ENCODE measurements at places on chromosomes 7 and 10.

- no peak for DNase-seq
These were observed 95.5 kb downstream of the UBE3C start for GRCh38 chr7:157234271-157234670.

DNA sequence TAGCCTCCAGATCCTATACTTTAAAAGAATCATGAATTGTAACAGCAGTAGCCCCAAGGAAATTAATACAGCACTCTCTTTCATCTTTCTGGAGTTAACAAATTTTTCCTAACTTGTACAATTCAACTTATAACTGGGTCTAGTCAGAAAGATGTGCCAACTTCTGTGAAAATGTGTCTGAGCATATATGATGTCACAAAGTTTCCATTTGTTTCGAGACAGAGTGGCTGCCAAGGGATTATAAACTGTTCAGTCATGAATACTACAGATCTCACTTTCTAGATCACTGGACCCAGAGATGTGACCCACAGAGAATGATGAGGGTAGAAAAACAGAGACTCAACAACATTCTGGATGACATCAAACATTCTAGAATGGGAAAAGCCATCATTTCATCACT lies 249.2 kb upstream of the PHF14 start:
- DNase-seq, result no peak

- DNase-seq, result no peak
These were observed 66.7 kb upstream of the IL6 start for GRCh38 chr7:22660293-22660692.

DNA sequence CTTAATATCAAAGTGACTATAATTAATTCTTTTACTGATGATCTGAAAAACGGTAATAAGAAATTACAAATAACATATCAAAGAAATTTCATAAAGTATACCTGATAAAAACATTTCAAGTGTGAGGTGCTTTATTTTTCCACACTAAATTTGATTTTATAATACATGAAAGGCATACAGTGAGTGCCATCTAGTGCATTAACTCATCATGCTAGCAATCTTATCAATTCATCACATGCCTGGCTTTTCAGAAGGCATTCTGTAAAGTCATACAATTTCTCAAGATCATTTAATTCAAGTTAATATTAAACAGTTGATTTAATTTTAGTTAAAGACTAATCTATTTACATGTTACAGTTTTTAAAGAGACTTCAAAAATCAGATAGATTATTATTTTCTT lies 1020.9 kb downstream of the GATA3 start:
- DNase-seq, result no peak

DNA sequence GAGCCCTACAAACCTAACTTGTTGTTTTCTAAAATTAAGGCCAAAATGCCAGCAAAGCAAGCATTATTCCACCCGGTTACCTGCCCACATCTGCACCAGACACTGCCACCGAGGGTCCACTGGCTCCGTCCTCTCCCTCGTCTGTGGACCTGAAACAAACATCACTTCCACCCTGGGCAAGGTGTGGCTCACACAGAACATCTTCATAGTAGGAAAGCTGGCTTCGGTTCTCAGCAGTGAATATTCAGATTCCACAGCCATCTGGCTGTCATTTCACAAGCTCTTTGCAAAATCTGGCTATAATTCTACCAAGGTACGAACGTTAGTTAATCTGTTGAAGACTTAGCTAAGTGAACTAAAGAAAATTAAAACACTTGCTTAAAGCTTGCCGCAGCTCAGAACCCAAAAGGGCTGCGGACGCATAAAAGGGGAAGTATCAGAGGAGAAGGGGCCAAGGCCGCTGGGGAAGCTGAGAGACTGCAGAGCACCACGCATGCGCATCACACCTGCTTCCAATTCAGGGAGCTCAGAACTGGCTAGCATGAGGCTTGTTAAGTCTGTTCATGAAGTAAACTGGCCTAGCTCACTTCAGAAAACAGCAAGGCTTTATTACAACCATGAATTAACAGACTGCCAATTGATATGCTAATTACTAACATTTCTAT lies 46.1 kb downstream of the PTPRN2 start:
- no peak for DNase-seq

DNA sequence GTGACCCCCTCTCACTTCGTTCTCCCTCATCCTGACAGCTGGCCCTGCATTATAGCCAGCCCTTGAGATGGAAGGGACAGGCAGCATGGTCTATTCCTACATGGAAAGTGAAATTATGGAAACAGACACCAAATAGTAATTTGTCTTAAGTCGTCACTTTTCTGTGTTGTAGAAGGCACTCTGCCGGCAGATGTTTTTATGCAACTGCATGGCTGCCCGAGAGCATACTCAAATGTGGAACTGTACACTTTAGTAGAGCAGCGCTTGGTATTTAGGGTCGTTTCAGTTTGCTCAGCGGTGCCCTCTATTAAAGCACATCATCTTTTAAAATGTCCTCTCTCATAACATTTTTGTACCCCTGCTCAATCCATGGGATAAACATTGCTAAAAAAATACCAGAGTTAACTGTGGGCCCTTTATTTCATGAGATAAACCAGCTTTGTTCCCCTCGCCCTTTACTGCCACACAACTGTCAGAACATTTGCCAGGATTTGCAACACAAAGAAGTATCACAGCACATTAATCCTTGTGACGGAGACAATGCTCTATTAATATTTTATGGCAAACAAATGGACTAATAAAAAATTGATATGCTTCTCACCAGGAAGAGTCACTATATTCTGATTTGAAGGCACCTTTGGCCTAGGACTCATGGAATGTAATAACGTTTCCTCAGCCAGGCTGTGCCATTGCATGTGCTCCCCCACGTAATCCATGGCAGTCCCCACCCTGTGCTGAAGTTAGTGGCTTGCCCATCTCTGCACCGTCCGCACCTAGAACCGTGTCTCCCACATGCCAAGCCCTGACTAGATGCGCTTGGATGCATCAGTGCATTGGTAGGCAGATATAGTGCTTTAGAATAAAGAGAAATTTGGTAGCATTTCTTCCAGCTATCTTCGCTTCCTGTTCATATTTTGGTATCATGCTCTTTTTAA lies 221.3 kb downstream of the PAXIP1 start:
- DNase-seq, result no peak

DNA sequence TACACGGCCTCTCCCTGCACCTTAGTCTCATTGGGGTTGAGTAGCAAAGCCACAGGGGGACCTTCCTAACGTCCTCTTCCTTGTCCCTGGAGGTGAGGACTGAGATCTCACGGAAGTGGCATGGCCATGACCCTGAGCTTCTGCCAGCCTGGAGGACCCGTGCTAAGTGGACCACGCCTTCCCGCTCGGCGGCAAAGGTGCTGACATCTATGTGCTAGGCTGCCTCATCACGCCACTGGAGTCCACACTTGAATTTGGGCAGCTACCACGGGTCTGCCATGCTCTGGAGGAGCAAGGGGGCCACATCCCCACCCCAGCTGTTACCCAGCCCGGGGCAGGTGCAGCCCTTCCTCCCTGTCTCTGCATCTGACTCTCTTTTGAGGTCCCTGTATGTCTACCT lies 15.3 kb downstream of the GHRHR start:
- DNase-seq, result no peak

GRCh38 chr7:139657725-139658124 lies 120.1 kb downstream of the HIPK2 start:
- DNase-seq, result no peak

GRCh38 chr7:108324053-108325038 lies 131.9 kb downstream of the NRCAM start:
- DNase-seq, result no peak

- DNase-seq, result no peak
These were observed 87.5 kb downstream of the NEBL start for GRCh38 chr10:20809631-20810030.

GRCh38 chr7:41889040-41889439 lies 186.2 kb upstream of the INHBA start:
- DNase-seq, result no peak

DNA sequence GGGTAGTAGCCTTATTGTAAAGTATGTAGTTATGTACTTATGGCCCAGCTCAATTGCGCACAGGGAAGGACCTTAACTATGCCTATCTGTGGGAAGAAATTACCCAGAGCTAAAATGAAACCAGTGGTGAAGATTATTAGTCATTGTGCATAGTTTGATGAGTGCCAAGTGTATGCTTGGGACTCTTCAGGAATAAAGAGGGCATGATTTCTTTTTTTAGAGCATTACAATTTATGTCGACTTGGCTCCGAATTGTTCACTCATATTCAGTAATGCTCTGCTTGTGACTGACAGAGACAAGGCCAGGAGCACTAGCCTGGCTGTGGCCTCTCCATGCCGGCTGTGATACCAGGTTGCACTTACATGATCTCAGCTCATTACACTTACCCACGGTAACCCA lies 269.5 kb downstream of the TRIL start:
- DNase-seq, result no peak

DNA sequence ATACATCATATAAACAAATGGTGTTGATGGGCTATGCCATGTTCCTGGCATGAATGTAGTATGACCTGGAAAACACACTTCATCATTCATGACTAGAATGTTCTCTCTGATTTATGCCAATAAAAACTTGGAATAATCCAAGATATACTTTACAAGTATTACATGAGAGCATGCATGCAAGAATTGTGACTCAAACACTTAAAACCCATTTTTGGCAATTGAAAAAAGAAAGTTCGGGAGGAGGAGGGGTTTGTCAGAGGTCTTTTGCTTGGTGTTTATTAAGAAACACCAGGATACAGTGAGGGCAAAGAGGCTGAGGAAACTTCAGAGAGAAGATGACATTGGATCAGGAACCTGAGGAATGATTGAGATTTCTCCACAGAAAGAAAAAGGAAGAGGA lies 10.2 kb upstream of the CUL1 start:
- no peak for DNase-seq

GRCh38 chr10:30489346-30489745 lies 55.4 kb downstream of the MAP3K8 start:
- DNase-seq, result no peak

- DNase-seq, result no peak
These were observed 63.4 kb downstream of the CAV1 start for GRCh38 chr7:116588225-116588624.

DNA sequence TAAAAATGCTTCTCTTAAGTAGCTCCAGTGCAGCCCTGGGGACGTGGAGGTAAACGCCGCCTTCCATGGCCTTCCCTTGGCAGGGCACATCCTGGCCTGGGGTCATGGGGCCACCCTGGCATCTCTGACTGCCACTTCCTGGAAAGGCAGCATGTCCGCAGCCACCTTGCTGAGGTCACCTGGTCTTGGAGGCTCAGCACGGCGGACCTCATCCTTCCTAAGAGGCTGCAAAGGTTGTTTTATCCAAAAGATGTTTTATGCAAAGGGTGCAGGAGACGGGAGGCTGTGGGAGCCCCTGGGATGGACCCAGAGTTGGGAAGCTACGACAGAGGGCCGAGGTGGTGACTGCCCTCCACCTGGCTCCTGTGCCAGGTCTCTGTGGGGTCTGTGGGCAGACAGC lies 106.0 kb downstream of the TCERG1L start:
- no peak for DNase-seq

GRCh38 chr7:123494193-123494796 lies 40.1 kb downstream of the IQUB start:
- no peak for DNase-seq

- no peak for DNase-seq
These were observed 45.6 kb downstream of the ELFN1 start for GRCh38 chr7:1715671-1716074.

DNA sequence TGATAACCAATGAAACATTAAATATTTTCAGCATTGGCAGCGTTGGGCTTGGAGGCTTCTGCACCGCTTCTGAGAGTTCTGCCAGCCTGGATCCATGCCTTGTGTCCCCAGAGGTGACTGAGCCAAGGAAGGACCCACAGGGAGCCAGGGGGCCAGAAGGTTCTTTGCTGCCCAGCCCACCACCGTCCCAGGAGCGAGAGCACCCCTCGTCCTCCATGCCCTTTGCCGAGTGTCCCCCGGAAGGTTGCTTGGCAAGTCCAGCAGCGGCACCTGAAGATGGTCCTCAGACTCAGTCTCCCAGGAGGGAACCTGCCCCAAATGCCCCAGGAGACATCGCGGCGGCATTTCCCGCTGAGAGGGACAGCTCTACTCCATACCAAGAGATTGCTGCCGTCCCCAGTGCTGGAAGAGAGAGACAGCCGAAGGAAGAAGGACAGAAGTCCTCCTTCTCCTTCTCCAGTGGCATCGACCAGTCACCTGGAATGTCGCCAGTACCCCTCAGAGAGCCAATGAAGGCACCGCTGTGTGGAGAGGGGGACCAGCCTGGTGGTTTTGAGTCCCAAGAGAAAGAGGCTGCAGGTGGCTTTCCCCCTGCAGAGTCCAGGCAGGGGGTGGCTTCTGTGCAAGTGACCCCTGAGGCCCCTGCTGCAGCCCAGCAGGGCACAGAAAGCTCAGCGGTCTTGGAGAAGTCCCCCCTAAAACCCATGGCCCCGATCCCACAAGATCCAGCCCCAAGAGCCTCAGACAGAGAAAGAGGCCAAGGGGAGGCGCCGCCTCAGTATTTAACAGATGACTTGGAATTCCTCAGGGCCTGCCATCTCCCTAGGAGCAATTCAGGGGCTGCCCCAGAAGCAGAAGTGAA lies 93.9 kb downstream of the TACC2 start:
- DNase-seq, result no peak

DNA sequence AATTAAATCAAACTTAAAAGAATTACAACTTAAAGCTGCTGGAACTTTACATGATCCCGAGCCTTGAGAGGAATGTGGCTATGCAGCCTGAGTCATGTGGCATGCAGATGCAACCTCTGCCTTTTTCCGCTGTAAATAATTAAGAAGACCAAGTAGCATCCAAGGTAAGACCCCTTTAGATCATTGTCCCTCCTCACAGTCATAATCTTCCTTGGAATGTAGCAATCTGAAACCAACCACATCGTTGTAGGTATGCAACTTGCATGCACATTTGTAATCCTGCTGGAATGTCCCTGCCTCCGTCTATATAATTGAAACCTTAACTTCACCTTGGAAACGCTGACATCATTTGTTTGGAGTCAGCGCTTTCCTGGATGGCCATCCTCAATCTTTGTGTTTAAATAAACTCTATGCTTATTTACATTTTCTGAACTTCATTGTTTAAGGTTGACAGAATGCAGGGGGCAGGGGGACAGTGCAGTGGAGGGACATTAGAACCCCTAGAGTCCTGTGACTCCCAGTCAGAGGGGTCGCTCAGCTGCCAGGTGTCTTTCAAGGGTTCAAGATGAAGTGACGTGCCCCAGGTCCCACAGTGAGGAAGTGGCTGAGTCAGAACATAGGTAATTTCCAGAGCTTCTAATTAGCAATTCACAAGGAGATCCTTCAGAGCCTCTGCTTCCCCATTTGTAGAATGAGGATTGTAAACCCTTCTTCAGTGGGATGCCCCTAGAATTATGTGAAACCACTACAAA lies 110.7 kb downstream of the RALA start:
- no peak for DNase-seq
